Stimulated activated CD8-positive, alpha-beta memory T cell treated with anti-CD3 and anti-CD28 coated beads, Interleukin-7, amount 100 ng/mL, for 4 hours (primary cell): ENCODE measurements at places on chromosomes 16 and 17.

GRCh38 chr16:57621521-57622271 lies 6.7 kb upstream of the ADGRG1 start:
- no peak for DNase-seq

DNA sequence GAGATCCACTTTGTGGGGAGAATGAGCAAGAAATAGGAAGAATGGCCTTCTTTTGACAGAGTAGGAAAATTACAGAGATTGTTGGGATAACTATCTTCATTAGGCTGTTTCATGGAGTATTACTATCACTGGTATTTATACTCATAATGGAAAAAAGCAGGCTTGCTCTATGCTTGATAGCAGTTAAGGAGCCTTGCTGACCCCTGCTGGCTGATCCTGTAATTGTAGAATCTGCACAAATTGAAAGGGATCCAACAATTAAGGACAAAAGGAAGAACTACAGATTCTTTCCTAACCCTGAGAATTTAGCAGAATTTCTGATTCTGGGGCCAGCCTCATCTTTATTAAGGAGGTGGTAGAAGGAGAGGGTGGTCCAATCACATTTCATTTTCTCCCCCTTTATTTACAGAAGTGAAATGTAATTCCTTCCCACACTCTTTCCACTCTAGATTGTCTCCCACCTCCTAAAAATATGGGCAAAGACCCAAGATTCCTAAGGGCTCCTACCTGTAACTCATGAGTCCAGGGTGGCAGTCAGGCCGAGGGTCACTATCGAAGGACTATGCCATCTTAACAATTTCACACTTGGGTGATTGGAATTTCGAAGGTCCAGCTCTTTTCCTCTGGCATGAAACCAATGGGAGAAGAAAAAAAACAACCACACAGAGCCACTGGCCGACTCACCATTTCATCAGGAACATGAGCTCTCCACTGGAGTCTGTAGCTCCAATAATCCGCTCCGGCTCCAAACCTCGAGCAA lies 26.3 kb downstream of the NFE2L1 start:
- DNase-seq = peak; percentile 41

DNA sequence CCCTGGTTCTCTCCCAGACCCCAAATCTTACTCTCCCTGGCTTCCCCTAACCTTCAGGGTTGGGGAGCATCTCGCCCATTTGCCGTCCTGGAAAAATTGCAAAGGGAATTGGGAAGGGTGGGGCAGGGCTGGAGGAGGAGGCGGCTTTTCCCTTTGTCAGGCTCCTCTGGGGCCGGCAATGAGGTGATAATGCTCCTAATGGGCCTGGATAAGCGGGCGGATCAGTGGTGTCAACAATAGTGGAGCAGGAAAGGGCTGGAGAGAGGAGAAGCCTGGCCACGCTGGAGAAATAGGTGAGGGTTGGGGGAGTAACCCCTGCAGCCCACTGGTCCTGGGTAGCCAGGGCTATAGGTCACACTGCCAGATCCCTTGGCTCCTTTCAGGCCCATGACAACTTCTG lies 12.3 kb downstream of the SCN4A start:
- no peak for DNase-seq

- no peak for DNase-seq
Measured at GRCh38 chr16:72380283-72380682, 208.3 kb upstream of the PMFBP1 start.

DNA sequence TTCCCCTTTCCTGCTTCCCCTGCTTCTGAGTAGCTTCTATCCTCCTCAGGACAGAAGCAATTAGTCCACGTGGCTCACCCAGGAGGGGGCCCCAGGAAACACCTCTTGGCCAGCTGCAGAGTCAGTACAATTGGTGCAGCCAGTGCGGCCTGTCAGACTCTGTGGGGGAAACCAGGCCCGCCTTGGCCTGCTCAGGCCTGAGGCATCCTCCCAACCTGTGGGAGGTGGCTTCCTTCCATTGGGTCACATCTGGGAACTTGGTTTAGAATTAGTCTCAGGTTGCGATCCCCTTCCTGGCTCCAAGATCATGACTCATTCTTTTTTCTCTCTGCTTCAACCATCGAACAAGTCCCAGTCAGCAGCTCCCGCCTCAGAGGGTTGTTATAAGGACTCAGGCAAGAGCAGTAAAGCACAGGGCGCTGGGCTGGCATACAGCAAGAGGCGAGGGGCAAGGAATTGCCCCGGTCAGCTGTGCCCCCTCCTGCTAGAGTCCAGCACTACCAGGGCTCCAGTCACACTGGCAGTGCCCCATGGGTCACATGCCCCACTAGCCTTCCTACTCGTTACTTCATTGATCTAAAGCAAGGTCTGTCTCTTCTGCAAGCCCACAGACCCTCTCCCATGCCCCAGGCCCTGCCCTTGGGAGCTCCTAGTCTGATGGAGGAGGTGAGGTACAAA lies 8.1 kb upstream of the EPX start:
- DNase-seq = no peak

DNA sequence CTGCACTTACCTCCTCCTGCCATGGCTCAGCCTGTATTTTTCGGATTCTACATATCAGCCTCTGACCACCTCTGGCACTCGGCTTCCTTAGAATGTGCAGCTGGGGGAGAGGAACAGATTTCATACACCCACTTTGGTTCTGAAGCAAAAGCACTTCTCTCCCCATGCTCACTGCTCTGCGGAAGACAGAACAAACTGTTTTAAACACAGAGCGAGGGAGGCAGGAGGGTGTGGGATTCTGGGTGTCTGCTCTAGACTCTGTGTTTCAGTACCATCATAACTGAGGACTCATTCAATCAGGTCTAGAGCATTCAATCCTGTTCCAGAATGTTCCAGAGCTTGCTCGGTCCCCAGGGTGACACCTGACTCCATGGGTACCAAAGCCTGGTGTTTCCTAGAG lies 239.1 kb downstream of the GRIN2A start:
- no peak for DNase-seq

DNA sequence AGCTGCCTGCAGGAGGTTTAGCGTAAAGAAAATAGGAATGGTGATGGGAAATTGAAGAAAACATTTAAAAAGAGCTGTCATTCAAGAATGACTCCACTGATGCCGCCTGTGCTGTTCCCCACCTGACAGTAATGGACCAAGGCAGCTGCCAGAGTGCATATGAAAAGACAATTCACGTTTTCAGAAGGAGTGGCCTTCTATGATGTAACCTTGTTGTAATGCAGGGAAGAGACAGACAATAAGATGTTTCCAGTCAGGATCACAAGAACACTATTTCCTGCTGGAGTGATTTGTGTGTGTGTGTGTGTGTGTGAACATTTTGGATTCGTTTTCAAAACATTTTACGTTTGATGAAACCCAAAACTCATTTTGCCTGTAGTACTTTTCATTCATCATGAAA lies 203.7 kb downstream of the LGALS9B start:
- DNase-seq = no peak

GRCh38 chr16:2365397-2366294 lies 25.1 kb upstream of the ABCA3 start:
- DNase-seq = no peak

DNA sequence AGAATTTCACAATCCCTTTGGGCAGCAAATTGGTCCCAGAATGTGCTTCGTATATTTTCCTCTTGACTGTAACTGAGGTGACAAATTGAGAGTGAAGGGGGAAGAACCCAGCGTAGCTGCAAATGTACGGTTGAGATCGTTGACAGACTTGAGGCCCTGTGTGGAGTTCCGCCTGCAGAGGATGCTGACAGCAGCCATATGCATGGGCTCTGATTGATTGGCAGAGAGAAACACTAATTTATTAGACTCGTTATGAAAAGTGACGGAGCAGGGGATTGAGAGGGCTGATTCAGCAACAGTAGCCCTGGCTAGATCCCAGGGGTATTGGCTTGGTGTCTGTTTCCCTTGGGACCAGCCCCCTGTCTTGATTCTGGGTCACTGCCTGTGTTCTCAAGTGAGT lies 930.1 kb upstream of the EEF2KMT start:
- DNase-seq = no peak

DNA sequence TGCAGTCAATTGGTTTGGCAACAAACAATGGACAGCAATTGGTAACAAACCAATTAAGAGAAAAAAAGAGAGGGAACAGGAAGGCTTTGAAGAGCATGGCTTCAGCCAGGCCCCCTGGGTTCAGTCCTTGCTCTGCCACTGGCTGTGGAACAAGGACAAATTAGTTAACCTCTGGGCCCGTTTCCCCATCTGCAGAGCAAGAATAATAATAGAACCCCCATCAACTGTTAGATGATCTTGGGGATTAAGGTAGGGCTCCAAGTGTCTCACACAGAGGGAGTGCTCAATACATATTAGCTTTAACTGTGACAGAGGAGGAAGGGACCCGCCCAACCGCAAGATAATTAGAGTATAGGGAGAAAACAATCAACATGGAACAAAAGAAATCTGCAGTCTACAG lies 55.2 kb downstream of the PECAM1 start:
- no peak for DNase-seq

DNA sequence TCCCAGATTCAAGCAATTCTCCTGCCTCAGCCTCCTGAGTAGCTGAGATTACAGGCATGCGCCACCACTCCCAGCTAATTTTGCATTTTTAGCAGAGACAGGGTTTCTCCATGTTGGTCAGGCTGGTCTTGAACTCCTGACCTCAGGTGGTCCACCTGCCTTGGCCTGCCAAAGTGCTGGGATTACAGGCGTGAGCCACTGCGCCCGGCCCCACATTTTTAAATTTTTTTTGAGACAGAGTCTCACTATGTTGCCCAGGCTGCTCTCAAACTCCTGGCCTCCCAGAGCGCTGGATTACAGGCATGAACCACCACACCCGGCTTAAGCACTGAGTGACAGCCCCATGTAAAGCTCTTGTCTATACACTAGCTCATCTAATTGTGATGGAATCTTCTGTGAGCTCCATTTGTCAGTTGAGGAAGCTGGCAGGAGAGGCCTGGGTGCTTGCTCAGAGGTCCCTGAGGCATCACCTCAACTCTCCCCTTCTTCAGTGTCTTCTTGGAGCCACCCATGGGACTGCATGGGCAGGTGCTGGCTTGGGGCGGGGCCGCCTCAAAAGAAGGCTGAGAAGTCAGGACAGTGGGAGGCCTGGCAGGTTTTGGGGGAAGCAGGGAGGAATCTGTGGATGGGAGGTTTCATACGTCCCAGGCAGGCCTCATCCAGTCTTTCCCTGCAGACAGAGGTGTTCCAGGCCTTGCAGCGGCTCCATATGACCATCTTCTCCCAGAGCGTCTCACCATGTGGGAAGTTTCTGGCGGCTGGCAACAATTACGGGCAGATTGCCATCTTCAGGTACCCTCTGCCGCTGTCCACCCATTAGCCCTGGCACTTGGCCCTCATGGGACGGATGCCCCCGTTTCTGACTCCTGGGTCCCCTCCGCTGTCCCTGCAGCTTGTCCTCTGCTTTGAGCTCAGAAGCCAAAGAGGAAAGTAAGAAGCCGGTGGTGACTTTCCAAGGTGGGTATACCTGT lies 1.5 kb downstream of the THOC6 start:
- DNase-seq = no peak

GRCh38 chr17:40443196-40443987 lies at the start of gene IGFBP4:
Gene IGFBP4 (plus strand): TSS chr17:40443450. CDS start chr17:40443736, 286 bp downstream.
- peak; percentile 10 for DNase-seq

GRCh38 chr17:57431415-57431814 lies 175.1 kb downstream of the MSI2 start:
- DNase-seq = no peak

GRCh38 chr17:78138204-78139060 lies 7.8 kb upstream of the C17orf99 start:
- DNase-seq = no peak
